ENCODE measurements at places on chromosomes 7 and 10. TPM values are rescaled to one million over a fixed set of nuclear protein-coding genes. Genes with fewer than 3 reads are reported as not detected.

GRCh38 chr10:109277456-109277855 is 645.9 kb downstream of the XPNPEP1 start:
- no peak for DNase-seq

DNA sequence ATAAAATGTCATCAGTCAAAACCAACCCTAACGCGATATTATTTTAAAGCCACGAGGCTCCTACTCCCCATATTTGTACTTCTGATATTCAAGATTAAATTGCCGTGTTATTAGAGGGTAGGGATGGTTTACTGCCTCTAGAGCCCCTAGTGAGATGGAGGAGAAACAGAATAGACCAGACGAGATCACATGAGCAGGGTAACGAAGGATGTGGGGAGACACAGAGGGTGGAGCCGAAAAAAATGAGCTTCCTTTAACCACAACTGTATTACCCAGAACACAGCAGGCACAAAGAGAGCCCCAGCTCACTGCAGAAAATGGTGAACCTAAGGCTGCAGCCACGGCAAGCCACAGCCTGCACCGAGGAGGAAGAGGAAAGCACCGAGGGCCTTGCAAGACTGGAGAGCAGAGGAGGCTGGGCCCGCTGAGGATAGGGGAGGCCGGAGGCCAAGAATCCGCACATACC is 14.3 kb downstream of the ZC3HAV1 start:
- DNase-seq: no peak

GRCh38 chr7:128796327-128796726 is 4.6 kb downstream of the CCDC136 start:
- no peak for DNase-seq

GRCh38 chr10:124177180-124177518 is 83.8 kb upstream of the CHST15 start:
- DNase-seq: no peak

DNA sequence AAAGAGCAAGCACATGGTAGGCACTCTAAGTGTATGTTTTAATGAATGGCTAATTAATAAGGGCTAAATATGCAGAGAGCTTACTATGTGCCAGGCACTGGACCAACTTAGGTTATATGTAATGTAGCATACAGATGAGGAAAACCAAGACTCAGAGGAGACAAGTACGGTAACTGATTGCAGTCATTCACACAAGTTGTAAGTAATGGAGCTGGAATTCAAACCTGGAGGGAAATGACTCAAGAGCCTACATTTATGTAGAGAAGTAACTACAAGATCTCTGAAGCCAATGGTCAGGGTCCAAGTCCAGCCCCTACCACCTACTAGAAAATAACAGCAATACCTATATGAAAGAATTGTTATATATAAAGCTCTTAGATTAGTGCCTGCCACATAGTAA is 97.3 kb upstream of the KCNIP2 start:
- no peak for DNase-seq

- no peak for DNase-seq
Measured at GRCh38 chr7:50957855-50958254, 175.2 kb upstream of the GRB10 start.

DNA sequence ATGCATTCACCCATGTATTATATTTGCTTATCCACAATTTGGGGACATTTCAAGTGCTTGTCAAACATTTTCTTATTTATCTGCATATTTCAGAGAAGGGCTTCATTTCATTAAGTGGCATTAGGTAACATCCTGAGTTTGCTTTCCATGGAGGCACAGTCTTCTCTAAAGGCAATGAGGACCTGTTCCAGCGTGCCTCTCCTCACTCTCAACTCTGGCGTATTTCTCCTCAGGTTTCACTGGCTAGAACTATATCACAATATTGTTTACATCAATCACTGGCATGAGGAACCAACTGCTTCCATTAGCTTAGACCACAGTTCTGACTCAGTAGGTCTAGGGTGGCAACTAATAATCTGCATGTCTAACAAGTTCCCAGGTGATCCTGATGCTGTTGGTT is 177.2 kb downstream of the TAX1BP1 start:
- DNase-seq: no peak

The CDHR3 gene
- 11.4 TPM for total RNA-seq

The KCNIP2 gene
- 29.2 TPM for total RNA-seq

The LGI1 gene
- total RNA-seq: not detected

The TDRD1 gene
- total RNA-seq: 1.9 TPM

Measured in left ventricle myocardium inferior (tissue), 1 donor.